Activated T-cell treated with anti-CD3 and anti-CD28 coated beads, Interleukin-2, amount 50 U/mL, for 1 hour (primary cell): ENCODE measurements at places on chromosomes 1 and 21.

DNA sequence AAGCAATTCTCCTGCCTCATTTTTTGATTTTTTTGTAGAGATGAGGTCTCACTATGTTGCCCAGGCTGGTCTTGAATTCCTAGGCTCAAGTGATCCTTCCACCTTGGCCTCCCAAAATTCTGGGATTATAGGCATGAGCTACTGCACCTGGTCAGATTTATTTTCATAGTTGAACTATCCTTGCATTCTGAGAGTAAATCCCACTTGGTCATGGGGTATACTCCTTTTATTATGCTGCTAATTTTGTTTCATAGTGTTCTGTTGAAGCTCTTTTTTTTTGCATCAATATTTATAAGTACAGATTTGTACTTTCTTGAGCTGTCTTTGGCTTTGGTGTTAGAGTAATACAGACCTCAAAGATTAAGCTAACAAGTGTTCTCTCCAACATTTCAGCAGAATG is 12.8 kb upstream of the CCSAP start:
- DNase-seq = no peak

DNA sequence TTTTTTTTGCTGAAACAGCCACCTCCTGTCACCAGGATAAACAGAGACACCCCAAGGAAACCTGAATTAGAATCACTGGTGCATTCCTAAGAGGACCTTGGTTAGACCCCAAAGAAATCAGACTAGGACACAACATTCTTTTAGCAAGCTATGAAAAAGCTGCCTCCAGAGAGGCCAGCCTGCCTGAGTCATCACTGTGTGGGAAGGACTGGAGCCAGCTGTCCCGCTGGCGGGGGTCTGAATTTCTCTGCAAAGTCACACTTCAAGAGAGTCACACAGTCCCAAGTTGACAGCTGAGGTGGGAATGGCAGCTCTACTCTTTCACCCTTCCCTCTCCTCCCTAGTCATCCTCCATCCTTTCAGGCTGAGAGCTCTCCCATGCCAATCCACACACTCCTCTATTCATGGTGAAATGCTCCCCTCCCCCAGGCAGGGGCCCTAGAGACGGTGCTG is 405.0 kb upstream of the POU3F1 start:
- no peak for DNase-seq

DNA sequence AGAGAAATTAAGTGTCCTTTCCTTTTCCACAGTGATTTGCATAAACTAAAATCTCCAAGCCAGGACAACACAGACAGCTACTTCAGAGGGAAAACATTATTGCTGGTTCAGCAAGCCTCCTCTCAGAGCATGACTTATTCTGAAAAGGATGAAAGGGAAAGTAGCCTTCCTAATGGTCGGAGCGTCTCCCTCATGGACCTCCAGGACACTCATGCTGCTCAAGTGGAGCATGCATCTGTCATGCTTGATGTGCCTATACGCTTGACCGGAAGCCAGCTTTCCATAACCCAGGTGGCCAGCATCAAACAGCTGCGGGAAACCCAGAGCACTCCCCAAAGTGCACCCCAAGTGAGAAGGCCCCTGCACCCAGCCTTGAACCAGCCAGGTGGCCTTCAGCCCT is 39.1 kb downstream of the CLEC20A start:
- DNase-seq = no peak

DNA sequence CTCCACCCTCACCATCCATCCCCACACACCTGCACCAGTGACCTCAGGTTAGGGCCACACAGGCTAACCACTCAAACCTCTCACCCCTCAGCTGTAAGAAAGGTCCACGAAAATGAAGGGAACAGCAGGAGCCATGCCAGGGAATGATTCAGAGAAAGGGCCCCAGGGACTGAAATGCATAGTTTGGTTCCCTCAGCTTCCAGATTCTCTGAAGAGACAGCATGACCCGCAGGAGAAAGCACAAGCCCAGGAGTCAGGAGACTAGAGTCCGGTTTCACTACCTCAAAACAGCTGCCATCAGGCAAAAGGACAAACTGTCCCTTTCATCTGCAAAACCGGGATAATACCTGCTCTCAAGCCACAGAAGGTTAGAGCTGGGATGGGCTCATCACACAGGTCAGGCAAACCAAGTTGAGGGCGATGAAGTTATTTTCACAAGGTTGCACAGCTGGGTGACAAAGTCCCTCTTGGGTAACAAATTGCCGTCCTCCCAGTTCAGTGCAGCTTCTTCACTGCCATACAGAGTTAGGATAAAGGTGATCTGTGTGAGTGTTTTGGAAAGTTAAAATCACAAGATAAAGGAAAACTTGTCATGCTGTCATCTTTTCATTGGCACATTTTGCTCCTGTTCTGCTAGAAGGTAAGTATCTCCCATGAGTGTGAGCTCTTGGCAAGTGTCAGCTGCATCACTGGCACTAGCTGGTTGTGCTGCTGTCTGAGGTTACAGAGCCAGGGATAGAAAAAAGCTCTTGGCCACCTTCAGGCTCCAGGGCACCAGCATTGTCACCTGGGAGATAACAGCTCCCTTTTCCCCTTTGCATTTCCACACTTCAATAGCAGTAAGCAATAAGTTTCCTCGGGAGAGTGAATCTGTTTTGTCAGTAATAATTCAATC is 120.4 kb downstream of the KCNH1 start:
- DNase-seq = no peak

DNA sequence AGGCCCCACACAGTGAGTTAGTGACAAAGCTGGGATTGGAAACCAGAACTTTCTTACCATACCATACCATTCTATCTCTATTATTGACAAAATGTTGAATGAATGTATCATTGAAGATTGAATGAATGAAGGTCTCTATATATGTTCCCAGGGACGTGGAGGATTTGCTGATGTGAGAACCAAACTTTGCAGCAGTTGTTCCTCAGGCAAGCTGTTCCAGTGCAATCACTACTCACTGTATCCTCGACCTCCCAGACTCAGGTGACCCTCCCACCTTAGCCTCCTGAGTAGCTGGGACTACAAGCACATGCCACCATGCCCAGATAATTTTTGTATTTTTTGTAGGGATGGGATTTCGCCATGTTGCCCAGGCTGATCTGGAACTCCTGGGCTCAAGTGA is 11.6 kb upstream of the LIN28A start:
- no peak for DNase-seq

DNA sequence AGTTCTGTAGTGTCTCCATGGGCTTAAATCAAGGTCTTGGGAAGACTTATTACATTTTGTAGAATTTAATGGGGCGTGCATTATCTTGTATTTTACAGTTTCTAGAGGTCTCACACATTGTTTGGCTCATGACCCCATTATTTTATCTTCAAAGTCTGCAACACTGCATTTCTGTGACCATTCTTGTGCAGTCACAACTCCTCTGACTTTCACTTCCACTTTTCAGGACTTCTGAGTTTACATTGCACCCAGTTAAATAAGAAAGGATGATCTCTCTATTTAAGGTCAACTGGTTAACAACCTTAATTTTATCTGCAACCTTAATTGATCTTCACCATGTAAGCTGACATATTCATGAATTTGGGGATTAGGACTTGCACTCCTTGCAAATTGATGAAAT is 1186.6 kb downstream of the MRPL39 start:
- DNase-seq = no peak

DNA sequence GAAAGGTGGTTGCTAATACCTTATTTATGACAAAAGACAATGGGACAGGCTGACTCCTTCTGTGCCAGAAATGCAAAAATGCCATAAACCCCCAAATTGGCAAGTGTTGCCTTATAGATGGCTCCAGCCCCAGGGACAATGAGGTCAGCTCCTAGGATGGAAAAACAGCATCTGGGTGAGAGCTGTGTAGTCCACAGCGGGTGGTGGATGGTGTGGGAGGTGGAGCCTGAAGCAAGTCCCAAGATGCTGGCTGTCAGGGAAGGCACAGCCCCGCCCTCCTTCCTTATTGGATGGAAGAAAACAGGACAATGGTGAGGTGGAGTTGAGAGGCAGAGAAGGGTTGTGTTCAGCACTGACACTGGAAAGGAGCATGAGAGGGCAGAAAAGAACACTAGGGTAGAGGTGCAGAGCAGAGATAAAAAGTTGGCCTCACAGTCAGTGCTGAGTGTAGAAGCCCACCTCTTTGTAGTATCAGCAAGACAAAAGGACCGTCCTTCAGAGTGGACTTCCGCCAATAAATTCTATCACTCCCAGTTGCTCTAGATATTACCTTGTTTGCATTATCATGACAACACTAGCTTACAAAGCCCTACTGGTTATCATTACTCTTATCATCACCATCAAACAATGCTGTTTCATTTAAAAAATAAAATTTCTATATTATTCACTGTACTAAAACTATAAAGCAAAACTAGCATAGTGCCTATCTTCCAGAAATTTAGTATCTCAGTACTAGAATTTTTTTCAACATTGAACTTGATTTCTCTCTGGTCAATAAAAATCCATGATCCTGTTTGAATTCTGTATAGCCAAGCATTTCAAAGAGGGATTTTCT is 3.7 kb upstream of the SDE2 start:
- peak; percentile 37 for DNase-seq

DNA sequence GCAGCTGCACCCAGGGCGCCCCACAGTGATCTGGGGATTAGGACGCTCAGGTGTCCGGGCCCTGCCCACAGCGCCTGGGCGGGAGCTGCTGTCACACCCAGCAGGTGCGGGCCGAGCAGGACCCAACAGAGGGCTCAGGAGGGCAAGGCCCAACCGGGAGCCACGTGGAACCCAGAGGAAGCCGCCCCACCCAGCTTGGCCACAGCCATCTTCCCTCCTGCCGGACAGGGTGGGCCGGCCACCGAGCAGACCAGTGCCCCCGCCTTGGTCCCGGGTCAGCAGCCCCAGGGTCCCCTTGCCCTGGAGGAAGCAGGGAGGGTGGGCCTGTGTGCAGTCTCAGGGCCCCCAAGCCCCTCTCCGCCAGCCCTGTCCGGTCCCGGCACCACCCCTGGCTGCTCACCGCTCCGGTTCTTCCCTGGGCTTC is 6.3 kb upstream of the TTLL10 start:
- no peak for DNase-seq

DNA sequence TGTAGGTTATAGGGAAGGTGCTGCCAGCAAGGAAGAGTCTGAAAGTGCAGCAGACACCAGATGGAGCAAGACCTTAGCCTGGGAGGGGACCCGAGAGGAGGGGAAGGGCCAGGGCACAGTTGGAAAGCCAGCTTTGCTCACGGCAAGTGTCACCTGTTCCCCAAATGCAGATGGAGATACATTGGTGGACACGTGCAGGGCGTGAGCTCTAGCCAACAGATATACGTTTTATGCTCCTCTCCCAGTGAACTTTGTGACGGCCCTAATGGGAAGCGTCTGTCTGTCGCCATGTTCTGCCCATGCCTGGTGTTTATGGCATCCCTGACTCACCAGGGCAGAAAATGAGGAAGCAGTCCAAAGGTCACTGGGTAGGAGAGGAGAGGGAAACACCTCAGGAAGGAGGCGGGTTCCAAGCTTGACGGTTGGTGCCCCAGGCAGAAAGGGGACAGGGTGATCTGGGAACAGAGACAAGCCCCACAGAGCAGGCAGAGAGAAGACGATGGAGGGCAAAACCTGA is 7.6 kb downstream of the GPA33 start:
- no peak for DNase-seq

DNA sequence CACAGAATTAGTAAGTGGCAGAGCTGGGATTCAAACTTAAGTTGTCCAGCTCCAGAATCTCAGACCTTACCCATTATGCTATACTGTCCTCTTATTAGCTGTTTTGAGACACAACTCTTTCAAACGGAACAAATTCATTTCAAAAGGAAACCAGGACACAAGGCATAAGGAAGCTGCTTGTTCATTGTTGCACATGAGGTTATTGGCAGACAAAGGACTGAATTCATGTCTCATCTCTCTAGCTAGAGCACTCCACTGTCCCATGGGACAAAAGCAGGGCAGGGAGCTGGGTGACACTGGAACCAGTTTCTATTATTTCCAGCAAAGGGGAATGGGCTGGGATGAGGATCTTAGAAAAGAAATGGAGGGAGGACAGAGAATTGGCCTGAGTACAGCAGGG is 26.4 kb downstream of the CHI3L2 start:
- DNase-seq = no peak

DNA sequence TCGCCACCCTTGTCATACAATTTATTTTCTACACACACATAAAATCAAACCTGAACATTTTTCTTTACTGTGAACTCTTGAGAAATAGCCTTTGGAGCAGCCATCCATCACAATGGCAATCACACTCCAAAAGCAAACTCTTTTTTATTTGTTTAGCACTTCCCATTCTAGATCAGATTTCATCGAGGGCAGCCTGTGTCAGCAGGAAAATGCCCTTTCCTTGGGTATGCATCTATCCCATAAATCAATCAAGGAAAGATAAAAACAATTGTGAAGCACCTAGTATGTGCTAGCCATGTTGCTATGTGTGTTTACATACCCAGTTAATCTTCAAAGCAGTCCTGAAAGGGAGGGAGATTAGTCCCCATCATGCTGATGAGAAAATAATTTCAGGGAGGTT is 484.1 kb upstream of the USP24 start:
- no peak for DNase-seq

DNA sequence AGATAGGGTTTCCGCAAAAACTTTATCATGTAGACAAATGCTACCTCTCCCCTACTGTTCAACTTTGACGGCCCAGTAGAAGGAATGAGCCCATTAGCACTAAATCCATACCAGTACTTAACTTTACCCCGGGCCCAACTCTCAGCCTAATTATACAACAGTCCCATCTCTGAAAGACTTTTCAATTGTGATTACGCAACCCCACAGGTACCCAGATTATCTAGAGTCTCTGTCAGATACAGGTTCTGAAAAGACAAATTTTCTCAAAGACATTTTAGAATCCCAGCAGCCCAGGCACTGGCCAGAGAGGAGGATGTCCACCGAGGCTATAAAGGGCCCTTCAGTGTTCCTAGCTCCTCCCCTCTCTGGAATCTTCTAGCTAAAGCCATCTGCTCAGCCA is 15.0 kb downstream of the FAM78B start:
- no peak for DNase-seq

DNA sequence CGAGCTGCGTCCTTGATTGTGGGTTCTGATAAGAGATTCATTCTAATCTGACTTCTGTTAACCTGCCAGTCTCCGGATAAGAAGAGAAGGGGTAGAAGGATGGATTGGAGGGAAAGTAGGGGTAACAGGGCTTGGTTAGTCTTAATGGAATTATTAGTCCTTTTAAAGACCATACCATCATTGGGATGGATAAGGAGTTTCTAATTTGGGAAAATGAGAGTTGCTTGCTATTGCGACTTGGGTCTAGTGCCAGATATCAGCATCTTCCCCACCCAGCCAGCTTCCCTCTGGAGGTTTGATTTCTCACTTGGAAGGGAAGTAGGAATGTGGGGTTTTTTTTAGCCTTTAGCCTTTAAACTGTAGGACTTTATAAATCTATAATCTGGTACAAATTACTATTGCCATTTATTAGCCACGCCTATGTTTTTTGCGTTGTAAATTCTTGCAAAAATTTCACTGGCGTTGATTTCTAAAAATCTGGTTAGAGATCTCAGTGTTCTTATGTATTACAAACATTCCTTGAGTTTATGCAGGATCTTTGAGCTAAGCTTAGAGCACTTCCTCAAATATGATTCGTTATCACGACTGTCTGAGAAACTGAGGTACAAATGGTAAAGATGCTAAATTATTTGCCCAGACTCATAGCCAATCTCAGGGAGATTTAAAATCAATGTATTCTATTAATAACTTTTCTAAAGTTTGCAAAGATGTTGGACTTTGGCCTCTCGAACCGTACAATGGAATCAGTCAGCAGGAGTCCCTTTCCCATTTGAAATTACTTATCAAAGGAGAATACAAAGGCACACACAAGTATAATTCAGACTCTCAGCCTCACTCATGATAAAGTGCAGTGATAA is 1.3 kb downstream of the FAM20B start:
- DNase-seq = no peak

GRCh38 chr1:82390627-82391026 is 589.9 kb downstream of the ADGRL2 start:
- DNase-seq = no peak
